Urothelium cell line (cell line): ENCODE measurements at places on chromosomes 11 and 22.

DNA sequence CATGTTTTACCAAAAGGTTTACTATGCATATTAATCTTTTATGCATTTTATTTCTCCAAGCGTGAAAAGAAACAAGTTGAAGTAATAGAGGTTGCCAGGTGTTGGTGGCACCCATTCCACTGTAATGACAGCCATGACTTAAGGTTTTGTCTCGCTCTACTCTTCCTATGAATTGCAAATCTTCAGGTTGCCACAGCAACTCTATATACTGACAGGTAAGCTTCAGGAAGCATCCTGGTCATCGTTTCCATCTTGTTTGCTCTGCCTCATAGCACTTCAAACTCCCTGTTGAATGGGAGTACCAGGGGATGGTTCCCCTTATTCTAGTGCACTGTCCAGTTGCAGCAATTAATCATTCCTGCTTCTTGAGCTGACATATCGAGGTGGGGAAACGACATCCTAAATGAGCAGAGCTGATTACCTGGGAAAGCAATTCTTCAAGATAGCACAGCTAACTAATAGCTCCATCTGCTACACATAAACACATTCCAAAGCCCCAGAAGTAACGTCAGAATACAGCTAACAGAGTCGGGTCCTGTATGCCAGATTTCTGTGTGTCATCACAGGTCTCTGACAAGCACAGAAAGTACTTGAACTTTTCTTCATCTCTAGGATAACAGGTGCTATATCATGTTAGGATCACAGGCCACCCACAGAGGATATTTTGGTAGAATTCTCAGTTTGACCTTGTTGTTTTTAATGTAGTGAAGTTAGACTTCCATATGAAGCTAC, 80.3 kb downstream of the CADM1 start:
- DNase-seq = no peak

- DNase-seq = no peak
Observed at GRCh38 chr22:45242778-45243191, 2.1 kb upstream of the KIAA0930 start.

- DNase-seq = no peak
Observed at GRCh38 chr22:42764895-42765363, 44.3 kb upstream of the A4GALT start.

DNA sequence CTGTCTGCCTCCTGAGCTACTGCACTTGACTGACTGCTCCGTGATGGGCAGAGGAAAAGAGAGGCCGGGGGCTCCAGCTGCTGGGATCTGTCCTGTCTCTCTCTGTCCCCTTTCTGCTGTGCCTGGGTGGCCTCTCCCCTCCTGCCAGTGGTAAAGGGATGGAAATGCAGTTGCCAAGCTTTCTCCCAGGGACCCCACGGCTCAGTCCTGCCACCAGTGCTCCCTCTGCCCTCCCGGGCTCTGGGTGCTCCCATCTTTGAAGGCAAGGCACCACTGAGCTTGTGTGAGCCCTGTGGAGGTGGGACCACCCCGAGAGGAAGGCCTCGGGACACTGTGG, 32.0 kb downstream of the NADSYN1 start:
- DNase-seq = no peak

DNA sequence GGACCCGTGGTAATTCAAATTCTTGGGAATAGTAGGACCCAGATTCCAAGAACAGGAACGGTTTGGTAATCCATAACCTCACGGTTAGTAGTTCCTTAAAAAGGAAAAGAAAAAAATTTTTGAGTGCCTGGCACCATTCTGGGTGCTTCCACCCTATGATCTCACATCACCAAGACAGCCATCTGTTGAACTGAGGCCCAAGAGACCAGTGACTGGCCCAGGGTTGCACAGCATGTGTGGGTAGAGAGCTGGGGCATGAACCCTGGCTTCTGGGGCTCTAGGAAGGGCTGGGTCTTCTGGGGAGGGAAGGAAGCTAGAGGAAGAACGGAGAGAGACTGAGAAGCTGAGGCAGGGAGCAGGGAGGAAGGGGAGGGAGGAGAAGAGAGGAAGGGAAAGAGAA, 4.7 kb upstream of the SPI1 start:
- no peak for DNase-seq

- no peak for DNase-seq
Observed at GRCh38 chr11:63523151-63523550, 13.5 kb upstream of the PLAAT4 start.

GRCh38 chr22:20128902-20129746, 2.5 kb upstream of the ZDHHC8 start:
- DNase-seq = peak; percentile 54

DNA sequence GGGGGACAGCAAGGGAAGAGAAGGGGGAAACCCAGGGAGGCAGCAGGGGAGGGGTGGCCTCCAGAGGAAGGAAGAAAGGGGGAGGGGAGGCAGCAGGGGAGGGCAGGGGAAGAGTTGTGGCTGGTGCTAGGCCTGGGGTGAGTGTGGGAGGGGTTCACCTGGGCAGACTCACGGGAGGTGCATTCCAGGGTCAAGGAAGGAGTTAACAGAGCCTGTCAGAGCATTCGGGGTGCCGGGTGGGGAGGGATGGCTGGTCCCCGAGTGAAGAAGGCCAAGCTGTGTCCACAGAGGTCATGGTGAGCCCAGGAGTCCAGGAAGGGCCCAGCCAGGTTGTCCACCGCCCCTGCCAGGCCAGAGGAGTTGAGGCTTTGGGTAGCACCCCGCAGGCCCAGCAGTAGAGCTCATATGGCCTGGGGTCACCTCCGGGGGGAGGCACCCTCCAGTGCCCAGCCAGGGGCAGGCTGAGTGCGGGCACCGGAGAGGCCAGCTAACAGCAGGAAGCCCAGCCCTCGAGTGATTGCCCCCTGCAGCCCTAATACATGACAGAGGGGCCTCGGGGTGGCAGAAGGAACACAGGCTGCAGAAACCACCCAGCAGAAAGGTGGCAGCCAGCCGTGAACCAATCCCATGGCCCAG, 31.1 kb upstream of the PPARA start:
- no peak for DNase-seq

- DNase-seq = no peak
Observed at GRCh38 chr11:100849901-100850235, 162.8 kb downstream of the ARHGAP42 start.

GRCh38 chr11:36532941-36533601, 23.0 kb upstream of the TRAF6 start:
- no peak for DNase-seq

DNA sequence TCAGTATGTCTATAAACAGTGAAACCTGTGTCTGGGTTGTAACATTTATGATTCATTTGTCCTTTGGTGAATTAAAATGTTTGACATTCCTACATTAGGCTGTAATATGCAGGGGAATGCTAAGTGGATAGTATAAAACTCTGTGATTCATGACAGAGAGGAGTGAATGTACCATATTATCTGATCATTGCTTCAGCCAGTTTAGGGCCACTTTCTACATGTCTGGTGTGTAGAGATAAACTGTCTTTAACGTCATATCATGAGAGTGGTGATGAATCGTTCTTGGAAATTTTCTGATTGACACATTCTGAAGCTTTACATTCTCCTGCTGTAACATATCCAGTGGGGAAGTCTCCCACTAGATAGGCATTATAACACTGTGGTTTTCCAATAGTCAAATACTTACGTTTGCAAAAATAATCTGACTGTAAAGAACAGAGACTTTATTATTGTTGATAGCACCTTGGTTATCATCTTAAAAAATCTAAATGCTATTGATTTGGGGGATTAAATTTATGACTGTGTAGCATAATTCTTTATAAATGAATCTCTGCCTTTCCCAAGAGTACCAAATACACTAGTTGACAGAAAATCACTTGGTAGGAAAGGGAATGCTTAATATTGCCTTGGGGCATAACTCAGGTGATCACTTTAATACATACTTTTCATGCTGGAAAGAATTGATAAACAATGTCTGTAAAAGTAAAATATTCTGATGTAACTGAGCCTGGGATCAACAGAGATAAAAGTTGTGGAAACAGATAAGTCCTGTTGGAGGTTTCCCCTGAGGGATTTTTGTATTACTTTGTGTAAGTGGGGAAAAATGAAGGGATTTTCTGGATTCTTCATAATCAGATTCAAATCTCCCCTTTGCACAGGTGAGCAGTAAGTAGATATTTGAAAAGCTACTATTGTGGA, 427.9 kb downstream of the JRKL start:
- peak; percentile 14 for DNase-seq

GRCh38 chr11:70422692-70423522, 24.6 kb downstream of the CTTN start:
- no peak for DNase-seq

- no peak for DNase-seq
Observed at GRCh38 chr11:126475014-126475991, 119.8 kb downstream of the ST3GAL4 start.

GRCh38 chr22:17315310-17315709, 54.0 kb upstream of the CECR2 start:
- DNase-seq = no peak

DNA sequence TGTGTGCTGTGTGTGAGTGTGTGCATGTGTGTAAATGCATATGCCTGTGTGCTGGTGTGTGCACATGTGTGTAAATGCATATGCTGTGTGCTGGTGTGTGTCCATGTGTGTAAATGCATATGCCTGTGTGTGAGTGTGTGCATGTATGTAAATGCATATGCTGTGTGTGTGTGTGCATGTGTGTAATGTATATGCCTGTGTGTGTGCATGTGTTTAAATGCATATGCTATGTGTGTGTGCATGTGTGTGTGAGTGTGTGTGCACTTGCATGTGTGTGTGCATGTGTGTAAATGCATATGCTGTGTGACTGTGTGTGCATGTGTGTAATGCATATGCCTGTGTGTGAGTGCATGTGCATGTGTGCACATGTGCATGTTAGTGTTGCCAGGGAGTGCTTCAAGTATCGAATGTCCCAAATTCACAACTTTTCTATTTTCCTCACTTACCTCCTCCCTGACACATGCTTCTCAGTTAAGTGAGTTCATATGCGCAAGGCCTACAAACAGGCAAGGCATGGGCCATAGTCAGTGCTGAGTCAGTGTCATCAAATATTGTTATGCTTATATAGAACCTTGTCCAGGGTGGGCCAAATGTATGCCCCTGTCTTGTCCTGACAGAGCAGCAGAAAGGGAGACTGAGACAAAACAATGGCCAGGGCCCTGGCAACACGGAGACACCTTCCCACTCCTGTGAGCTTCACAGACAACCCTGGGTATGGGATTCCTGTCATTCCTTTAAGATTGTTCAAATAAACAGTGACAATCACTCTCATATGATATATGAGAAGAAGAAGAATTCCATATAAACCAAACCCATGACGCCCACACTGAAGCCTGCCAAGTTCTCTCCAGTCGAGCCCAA, 38.6 kb downstream of the GGTLC2 start:
- DNase-seq = peak; percentile 71

DNA sequence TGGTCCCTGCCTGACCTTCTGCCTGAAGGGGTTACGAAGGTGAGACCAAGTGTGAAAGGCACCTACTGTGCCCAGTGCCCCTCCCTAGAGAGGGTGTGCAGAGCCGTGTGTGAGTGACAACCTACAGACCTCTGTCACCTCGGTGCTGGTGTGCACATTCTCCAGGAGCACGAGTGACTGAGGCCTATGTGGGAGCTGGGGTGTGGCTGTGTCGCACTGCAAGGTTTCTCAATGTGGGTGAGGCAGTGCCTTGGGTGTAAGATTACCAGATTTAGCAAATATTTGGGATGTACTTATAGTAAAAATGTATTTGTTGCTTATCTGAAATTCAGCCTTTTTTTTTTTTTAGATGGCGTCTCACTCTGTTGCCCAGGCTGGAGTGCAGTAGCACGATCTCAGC, 5.6 kb downstream of the STARD10 start:
- no peak for DNase-seq

- no peak for DNase-seq
Observed at GRCh38 chr22:40094485-40094884, 83.2 kb upstream of the TNRC6B start.
